ENCODE measurements at places on chromosomes 13 and 19. TPM values are rescaled to one million over a fixed set of nuclear protein-coding genes. Genes with fewer than 3 reads are reported as not detected.

GRCh38 chr13:67227131-67227983 is 2.8 kb downstream of the PCDH9 start:
- DNase-seq = no peak

DNA sequence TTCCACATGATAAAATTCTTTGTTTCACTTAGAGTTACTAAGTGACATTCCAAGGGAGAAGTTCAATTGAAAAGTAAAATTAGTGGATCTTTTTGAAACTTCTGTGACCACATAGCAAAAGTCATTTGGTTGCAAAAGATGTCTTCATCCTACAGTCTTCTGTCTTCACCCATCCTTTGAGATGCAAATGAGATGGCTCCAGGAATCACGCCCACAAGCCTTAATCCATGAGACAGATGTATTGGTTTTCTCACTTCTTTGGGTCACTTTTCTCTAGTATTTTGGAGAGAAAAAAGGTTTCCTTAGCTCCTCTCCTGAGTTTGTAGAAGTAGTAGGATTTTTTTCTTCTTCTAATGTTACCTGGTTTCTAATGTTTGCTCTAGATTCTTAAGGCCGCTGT is 259.5 kb upstream of the SLC10A2 start:
- no peak for DNase-seq

- DNase-seq = no peak
These were observed 15.2 kb downstream of the GAS6 start for GRCh38 chr13:113848431-113849260.

DNA sequence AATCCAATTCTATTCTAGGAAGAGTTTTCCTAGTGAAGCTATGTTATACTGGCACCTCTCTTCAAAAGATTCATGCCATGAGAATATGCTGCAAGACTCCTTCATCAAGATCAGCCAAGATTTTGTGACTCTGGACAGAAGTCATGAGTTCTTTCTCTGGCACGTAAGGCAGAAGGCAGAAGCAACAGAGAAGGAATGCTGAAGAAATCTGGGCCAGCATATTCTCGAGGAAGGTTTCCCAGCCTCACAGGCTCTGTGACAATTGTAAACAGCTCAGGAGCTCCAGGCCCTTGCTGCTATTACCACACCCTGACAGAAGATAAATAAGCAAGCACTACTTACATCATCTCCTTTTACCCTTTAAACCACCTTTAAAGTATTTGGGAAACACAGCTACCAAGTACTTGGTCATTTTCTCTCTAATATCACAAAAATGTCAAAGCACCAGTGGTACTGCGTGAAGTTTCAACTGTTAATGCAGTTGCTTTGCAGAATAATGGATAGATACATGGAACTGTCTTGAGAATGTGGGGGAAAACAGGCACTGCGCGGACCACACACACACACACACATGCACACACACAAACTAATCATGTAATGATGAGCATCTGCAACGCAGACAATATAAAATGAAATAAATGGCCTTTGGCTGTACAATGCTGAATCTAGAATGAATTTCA is 55.4 kb downstream of the INTS6 start:
- no peak for DNase-seq

Gene ZNF714
- total RNA-seq = 7.1 TPM

Gene MTRF1
- total RNA-seq = 7.2 TPM

DNA sequence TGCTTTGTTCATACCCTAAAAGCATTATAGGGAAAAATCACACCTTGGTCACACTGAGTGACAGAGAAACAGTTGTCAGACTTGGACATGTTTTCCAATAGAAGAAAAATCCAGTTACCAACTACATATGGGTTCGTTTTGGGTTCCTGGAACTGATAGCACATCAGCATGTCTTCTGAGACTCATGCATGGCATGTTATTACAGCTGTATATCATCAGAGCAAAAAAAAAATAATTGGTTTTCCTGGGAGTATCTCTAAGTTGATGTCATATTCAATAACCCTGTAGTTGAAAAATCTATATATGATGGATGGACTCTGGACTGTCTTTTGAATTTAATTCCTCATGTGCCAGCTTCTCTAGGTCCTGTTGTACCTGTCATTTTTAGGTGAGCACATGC is 211.6 kb downstream of the DNAJC15 start:
- DNase-seq = no peak

All from dermis microvascular lymphatic vessel endothelial cell (primary cell).